CD4-positive, alpha-beta T cell treated with Interleukin-6 at 100 ng/mL for 8 hours (primary cell): ENCODE measurements at places on chromosomes 11 and 22.
A peak's percentile ranks its signal among the peaks of the same experiment; 100 is the strongest.

GRCh38 chr11:39932966-39933365, 1526.5 kb downstream of the LRRC4C start:
- no peak for DNase-seq

DNA sequence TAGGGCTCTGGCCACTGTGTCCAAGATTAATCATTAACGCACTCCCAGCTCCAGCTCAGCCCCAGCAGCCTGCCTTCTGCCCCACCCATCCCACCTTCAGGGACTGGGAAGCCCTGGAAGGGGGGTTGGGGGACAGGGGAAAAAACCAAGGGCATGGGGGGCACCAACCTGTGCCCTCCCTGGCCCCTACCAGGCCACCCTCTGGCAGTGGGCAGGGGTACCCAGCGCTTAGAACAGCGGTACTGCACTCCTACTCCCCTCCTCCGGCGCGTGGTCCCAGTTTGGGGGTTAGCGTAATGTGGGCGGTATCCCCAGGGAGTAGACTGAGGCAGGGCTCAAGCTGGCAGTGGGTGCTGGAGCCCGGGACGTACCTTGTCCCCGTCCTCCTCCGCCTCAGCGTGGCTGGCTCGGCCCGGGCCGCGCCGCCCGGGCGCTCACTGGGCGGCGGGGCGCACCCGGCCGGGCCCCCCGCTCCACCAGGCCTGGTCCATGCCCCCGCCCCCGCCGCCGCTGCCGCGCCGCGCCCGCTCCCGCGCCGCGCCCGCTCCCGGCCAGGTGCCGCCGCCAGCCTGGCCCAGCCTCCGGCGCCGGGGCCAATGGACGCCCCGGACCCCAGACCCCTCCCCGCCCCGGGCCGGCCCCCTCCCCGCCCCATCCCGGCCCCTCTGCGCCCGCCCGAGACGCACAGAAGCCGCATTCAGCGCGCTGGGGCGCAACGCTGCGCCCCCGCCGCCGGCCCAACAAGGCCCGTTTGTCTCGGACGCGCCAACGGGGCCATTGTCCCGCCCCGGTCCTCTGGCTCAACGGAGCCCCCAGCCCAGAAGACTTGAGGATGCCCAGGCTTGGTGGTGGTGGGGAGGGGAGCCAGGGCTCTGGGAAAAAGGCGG, at the start of gene GAL3ST1:
TSS of gene GAL3ST1 (minus strand) at position 571 of the 887 bp plus-strand sequence. CDS start 17,273 bp downstream, outside the sequence.
- no peak for DNase-seq

GRCh38 chr11:85718126-85718943, 32.3 kb upstream of the CCDC89 start:
- no peak for DNase-seq

DNA sequence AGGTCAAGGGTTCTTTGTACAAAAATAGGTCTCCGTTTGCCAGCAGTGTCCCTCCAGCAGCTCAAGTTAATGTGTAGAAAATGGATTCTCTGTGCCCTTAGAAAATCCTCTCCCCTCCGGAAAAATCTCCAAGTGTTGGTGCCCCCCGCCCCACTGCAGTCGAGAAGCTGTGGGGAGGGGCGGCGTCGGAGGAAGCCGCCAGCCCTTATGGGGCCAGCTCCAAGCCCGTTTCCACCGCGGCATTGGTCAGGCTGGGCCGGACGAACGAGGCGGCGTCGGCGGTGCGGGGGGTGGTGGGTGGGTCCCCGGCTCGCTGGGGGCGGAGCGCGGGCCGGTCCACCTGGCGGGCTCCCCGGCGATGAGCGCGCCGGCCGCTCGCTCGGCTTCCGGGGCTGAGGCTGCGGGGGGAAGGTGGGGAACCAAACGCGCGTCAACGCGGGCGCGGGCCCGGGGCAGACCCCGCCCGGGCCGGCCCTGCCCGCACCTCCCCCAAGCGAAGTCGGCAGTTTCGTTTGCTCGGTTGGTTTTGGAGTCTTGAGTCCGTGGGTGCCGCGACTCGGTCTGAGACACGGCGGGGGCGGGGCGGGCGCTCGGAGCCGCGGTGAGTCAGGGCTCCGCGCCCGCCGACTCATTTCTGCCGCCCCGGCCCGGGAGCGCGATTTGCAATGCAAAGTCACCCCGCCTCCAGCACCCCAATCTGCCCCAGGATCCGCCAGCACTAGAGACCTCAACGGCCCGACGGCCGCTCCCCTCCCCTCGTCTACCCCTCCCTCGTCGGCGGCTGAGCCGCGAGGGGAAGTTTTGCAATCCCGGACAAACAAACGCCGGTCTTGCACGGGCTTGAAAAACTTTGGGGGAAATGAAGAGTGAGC, 1.4 kb downstream of the ASCL2 start:
- DNase-seq: peak; percentile 25

- no peak for DNase-seq
Observed at GRCh38 chr11:96523656-96524055, 133.8 kb downstream of the JRKL start.

GRCh38 chr22:38074181-38075104, 9.5 kb downstream of the SLC16A8 start:
- no peak for DNase-seq

- DNase-seq: no peak
Observed at GRCh38 chr22:31328544-31328960, 17.6 kb downstream of the PATZ1 start.

DNA sequence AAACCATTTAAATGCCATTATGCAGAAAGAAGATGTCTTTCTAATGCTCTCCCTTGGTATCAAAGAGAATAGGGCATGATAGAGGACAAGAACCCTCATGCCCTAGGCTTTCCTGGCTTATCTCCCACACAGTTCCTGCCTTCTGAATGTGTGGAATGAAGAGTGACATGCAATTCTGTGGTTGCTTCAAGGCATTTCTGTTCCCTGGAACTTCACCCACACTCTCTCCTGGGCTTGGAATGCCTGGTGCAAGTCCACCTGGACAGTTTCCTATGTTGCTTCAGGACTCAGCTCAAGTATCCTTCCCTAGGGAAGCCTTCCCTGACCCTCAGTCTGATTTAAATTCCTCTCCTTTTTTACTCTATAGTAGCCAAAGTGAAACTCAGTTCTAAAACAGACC, 53.8 kb upstream of the DRD2 start:
- no peak for DNase-seq

- DNase-seq: no peak
Observed at GRCh38 chr11:120565466-120566155, 54.1 kb downstream of the GRIK4 start.

DNA sequence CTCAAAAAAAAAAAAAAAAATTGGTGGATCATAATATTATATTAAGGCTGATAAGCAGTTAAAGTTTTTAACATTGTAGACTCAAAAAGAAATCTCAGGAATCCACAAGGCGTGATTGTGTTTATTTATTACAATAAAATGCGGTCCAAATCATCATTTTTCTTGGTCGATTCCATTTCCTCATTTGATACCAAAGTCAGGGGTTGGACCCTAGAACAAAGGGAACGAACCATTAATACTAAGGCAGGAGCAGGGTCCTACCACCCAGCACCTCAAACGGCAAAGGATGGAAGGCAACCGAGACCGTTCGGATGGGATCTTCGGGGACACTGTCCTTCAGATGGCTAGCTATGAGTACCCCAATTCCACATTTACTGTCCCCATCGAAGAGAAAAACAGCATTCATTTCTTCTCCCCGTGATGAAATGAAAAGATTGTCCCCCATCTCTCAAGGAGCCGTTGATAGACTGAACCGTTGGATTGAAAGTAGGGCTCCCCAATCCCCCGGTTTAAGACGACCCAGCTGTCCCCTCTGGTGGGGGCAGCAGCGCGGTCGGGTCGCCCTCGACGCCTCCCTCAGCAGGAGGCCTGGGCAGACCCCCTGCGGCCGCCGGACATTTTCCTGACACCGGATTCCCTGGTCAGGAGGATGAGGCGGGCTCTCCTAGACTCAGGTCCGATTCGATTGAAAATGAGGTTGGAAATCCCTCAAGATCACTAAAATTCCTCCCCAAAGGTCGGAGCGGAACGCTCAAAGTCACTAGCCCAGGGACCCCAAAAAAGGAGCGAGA, 607 bp downstream of the DMC1 start:
- no peak for DNase-seq
